Umbilical cord (tissue), 2 donors: ENCODE measurements at places on chromosomes 1 and 21. TPM values are rescaled to one million over a fixed set of nuclear protein-coding genes. Genes with fewer than 3 reads are reported as not detected.

GRCh38 chr1:227914801-227915563, 32.8 kb downstream of the WNT9A start:
- DNase-seq, result peak; percentile 40

DNA sequence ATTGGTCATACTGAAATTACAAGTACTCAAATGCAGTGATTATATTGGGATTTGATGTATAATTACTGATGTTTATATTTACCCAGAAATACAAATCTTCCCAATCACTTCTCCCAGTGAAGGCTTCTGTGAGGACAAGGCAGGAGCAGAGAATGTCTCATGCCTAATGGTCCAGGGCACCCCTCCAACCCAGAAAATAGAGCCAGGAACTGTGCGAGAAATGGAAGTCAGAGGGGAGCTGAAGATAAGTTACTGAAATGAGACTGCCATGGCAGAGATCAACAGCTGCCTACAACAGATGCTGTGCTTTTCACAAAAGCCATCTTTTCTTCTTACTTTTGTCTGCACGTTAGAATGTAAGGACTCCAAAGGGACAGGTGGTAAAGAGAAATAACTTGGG, 171.2 kb downstream of the TTLL7 start:
- DNase-seq, result no peak

GRCh38 chr1:24318615-24319311, 394 bp upstream of the GRHL3 start:
- DNase-seq, result no peak

GRCh38 chr1:99305626-99306025, 41.3 kb downstream of the PLPPR4 start:
- DNase-seq, result no peak

Gene ZFP69B
- total RNA-seq, result 6.5 TPM

Gene BRINP2
- 5.3 TPM for total RNA-seq

GRCh38 chr1:200880212-200880611, 7.4 kb downstream of the GPR25 start:
- DNase-seq, result no peak

DNA sequence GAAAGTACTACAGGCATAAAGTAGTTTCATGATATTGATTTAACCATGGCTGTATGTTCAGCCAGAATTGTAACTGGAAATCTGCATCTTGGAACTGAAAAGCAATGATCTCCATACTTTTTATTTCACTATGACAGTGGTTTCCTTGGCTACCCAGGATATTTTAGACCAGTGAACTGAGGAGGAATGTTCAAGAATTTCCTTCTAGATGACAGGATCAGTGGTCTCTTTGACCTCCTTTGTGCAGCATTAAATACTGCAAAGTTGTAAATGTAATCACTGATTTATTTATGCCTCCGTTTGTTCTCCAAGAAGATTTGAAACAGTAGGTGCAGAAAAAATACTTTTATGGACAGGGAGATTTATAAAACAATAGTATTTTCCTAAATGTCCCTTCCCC, 39.5 kb downstream of the VPS13D start:
- no peak for DNase-seq

DNA sequence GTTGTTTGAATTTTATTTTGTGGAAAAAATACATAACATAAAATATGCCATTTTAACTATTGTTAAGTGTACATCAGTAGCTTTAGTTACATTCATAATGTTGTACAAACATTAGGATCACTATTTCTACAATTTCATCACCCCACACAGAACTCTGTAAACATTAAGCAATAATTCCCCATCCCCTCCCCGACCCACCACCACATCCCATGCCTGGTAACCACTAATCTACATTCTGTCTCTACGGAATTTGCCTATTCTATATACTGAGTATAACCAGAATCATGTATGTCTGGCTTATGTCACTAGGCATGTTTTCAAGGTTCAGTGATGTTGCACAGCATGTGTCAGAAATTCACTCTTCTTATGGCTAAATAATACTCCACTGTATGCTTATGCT, 47.7 kb downstream of the CDC42BPA start:
- no peak for DNase-seq

GRCh38 chr1:58944439-58944838, 160.6 kb upstream of the JUN start:
- no peak for DNase-seq
